ENCODE measurements at places on chromosomes 3 and 15.

DNA sequence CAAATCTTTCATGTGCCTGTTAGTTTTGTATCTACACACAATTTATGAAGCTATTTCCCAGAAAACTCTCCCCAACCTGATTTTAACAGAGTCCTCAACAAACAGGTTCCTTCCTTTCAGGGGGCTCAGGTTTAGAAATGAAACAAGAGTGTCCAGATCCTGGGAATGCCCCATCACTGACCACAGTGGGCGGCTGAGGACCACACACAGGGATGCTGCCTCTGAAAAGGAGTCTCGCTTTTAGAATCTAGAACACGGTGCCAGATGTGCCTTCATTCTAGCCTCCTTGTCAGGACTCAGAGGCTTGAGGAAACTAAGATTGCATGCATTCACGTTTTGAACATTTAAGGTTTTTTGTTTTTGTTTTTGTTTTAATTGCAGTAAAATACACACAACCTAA lies 115.0 kb downstream of the FOXB1 start:
- no peak for DNase-seq

- DNase-seq, result peak; percentile 35
These were observed 37.8 kb upstream of the SPTSSB start for GRCh38 chr3:161409069-161409468.

DNA sequence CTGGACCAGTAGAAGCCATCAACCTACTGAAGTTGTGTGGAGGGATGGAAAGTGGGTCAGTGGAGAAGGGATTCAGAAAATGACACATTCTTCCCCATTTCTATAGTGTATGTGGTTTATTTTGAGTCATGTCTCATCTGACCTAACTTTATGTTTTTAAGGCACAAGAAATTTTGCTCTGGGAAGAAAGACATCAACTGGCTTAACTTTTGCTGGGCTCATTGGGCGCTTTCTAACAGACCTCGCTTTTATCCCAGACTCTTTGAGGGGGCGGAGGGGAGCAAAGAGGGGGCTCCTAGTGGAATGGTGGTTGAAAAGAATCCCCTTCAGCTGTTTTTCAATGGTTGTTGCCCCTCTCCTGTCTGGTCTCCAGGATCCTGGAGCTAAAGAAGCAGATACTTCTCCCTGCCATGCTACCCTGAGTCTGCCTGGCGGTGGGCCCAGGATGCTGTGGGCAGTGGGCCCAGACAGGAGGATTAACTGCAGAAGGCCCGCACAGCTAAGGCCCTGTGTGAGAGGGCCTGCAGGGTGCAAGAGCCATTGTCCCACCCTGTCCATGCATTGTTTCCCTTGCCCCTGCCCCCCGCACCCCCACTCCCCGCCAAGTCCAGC lies 14.5 kb downstream of the CSRNP1 start:
- DNase-seq, result peak; percentile 15

GRCh38 chr3:151306168-151306810 lies 10.3 kb downstream of the GPR87 start:
- no peak for DNase-seq

- DNase-seq, result no peak
These were observed 49.5 kb downstream of the SMAD6 start for GRCh38 chr15:66751579-66751978.

DNA sequence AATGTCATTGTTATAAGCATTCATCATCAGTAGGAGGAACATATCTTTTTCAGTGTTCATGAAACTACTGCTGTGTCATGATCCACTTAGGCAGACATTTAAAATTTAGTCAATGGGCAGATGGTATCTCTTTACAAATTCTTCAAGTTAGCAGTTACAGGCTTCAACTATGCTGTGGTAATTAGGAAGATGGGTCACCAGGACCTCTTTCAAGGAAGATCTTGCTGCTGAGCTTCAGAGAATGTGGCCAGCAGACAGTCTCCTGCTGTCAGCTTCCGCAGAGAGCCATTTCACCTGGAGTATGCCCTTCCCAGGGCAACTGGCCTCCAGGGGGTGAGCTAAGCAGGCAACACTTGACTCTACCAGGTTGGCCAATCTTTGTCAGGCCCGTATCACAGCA lies 19.4 kb downstream of the IFT57 start:
- no peak for DNase-seq

DNA sequence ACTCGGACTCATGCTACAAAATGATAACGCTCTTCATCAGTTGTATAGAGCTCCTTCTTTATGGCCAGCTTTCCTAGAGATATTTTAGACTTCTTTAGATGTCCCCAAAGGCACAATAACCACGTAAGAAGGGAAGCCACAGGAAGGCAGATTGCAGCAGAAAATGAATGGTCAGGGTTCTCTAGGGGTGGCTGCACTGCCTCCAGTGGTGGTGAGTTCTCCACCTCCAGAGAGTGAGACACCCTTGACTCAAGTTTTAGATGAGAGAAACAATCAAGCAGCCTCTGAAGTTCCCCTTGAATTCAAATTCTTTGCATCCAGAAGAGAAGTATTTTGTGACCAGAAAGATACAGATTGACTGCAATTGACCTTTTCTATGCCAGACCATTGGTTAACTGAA lies 191.5 kb downstream of the TP63 start:
- no peak for DNase-seq

GRCh38 chr3:4888913-4889846 lies 90.1 kb upstream of the BHLHE40 start:
- no peak for DNase-seq

GRCh38 chr3:152557302-152557999 lies 277.5 kb upstream of the P2RY1 start:
- DNase-seq, result no peak

GRCh38 chr3:158701420-158702065 lies 29.1 kb upstream of the LXN start:
- no peak for DNase-seq

DNA sequence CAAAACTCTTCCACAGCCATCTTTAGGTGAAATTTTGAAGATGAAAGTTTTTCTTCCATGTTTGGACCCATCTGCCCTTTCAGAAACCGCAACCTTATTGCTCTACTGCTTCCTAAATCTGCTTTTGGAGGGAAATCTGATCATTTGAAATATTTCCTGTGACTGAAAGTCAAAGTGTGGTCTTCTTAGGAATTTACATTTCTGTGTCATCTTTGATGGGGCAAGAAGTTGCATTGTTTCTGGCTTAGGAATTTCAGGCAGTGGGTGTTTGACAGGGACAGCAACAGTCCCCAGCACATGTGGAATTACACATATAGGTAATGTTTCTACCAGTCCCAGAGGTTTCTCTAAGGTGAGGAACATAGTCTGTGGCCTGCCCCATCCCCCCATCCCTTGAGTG lies 5.3 kb upstream of the TYRO3 start:
- DNase-seq, result no peak

GRCh38 chr15:39625856-39626255 lies 45.0 kb downstream of the THBS1 start:
- no peak for DNase-seq

DNA sequence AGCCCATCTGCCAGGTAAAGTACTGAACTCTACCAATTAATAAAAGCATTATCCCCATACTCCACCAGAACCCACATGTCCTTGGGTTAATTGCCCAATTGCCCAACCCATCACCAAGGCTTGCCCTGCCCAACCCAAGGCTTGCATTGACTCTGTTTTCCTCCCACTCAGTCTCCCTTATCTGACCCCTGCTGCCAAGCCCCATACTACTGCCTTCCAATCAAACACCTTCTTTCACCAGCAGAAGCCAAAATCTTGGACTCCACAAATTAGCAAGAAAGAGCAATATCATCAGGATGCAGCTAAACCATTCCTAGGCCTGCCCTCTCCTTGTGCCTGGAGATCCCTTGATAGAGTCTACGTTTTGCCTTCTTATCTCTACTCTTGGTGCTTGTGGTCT lies 602.9 kb downstream of the NTRK3 start:
- DNase-seq, result no peak

GRCh38 chr3:82293867-82294266 lies 532.4 kb upstream of the GBE1 start:
- DNase-seq, result no peak

- no peak for DNase-seq
These were observed 107.1 kb upstream of the C15orf61 start for GRCh38 chr15:67413770-67414390.

DNA sequence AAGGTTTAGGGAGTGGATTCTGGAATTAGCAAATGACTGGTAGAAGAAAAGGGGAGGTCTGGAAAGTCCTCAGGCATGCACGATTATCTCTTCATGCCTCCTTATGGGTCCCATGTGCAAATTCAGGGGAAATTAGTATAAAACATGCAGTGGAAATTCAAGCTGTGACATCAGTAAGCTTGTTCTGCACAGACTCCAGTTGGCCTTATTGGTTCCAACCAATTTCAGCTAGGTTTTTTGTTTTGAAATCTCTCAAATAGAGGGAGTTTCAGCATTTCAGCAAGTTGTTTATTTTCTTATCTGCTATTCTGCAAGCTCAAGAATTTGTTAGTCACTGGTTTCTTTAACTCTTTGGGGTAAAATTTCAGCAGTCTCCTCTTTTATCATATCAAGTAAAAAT lies 774 bp upstream of the TMCO5A start:
- no peak for DNase-seq

- no peak for DNase-seq
These were observed 9.0 kb downstream of the IGDCC4 start for GRCh38 chr15:65413760-65414144.

- no peak for DNase-seq
These were observed at the start of gene TIGIT for GRCh38 chr3:114293838-114294535. Gene TIGIT, plus strand, starts transcription at chr3:114294028. Its CDS starts 34 bp downstream, at chr3:114294062.

DNA sequence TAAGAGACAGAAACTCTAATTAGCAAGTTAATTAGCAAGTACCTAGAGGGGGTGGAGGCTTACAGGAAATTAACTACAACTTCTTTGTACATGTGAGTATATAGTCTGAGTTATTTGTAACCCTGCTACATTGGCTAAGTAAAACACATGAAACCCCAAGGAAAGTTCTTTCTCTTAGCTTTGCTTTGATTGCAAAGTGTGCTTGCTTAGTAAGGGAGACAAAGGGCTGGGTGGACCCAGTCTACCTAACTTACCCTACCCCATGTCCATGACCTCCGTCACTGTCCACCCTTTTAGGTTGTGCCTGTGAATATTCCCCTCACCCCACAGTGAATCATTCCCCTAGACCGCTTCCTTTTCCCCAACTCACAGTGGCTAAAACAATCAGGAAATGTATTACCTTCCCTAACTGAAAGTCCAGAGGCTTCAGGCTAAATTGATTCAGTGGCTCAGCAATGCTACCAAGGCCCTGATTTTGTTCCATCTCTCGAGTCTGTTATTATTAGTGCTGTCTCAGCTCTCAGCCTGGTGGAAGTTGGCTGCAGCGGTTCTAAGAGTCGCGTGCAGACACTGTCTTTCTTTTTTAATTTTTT lies 31.1 kb upstream of the RYR3 start:
- no peak for DNase-seq

- DNase-seq, result peak; percentile 43
These were observed at the start of gene PCOLCE2 for GRCh38 chr3:142888481-142889211. Gene PCOLCE2, minus strand, starts transcription at chr3:142889083. Its CDS starts 187 bp downstream, at chr3:142888896.

DNA sequence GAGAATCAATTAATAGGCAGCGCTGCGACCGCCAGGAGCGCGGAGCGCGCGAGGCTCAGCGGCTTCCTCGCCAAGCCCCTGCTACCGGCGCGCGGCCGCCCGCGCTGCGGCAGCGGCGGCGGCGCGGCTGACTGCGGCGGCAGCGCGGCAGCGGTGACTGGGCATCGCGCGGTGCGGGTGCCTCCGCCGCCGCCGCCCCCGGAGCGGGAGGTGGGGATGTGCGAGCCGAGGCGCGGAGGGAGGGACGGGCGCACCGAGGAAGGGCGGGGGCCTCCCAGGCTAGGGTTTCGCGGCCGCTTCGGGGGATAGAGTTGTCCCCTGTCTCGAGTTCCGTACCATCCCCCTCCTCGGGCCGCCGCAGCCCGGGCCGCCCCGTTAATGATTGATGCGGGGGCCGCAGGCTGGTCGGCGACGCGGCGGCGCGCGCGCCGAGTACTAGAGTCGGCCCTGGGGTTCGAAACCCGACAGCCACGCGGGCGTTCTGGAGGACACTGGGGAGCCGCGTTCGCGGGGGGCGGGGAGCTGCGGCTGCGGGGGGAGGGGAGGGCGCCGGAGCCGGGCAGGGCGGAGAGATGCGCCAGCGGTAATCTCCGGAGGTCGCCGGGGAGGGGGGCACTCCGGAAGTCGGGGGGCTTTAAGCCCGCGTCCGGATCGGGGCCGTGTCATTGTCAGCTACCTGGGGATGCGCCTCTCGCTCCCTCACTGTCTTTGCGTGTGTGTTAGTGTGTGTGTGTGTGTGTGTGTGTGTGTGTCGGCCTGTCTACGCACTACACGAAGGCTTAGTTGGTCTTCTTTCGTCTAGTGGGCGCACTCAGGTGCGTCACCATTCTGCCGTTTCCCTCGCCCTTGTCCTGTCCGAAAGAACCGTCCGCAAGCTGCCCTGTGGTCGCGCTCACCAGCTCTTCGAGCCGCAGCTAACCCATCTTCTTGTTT lies at the start of gene PAQR9:
Gene PAQR9 (minus strand): TSS at position 159 of the 933 bp plus-strand sequence. CDS start 338 bp downstream, outside the sequence.
- peak; percentile 24 for DNase-seq

DNA sequence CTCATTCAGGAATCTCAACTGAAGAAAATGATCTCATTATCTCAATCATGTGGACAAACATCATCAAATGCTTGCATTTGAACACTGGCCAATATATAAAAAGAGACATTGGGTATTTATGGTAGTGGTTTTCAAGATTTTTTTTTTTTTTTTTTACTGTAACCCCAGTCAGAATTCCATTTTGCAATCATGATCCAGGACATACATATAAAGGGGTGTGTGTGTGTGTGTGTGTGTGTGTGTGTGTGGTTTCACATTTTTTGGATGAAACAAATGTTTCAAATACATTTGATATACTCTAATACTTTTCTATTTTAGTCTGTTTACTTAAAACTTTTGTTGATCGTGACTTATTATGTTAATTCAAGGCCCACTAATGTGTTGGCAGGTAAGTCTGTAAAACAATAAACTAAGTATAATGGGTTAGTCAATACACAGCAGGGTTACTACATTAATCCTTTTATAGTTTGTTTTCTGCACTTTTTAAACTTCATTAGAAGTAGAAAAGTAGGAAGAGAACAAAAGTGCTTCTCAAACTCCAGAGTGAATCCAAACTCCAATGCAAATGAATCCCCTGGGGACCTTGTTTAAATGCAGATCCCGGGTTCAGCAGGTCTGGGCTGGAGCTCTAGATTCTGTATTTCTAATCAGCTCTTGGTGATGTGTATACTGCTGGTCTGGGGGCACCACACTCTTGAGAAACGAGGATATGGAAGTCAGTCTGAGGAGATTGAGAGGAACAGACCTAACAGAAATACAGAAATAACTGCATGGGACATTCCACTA lies 17.6 kb downstream of the THRB start:
- no peak for DNase-seq

GRCh38 chr3:43624619-43625305 lies 3.0 kb upstream of the ANO10 start:
- DNase-seq, result no peak

GRCh38 chr15:80234883-80235282 lies 17.1 kb downstream of the CTXND1 start:
- no peak for DNase-seq

DNA sequence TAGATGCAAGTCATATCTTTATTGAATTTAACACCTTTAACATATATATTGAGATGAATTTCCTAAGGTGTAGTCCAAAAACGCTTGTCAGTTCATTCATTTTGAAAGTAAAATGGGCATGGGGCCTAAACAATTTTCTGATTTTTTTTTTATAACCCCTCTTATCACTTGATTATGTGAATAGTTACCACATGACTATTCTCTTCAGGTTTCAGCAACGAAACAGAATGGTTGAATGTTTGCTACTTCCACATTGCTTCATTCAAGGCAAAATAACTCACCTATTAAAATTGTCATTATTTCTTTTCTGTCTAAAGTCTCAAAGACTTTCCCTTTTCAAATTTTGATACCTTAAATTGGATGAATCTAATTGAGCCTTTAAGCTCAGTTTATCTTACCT lies 96.4 kb downstream of the MBNL1 start:
- DNase-seq, result no peak

- no peak for DNase-seq
These were observed 357.0 kb downstream of the TIGIT start for GRCh38 chr3:114650808-114651207.

All from NCI-H1092 treated with DMSO at 0.1 percent for 48 hours (cell line).